ENCODE measurements at places on chromosomes 13 and 19.

DNA sequence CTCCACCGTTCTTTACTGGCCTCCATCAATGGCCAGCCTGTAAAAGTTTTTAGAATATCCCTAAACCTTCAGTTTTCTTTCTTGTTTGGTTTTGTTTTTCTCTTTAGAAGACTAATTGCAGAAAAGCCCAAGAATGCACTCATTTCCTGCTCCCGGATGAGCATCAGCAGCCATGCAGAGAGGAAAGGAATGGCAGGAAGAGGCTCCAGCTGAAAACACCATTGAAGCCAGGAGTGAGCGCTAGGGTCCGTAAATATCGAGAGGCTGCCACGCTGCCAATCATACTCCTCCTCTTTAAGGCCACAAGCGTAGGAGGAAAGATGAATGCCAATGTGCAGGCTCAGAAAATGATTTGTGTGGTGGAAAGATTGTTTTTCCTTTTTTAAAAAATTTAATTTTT is 57.4 kb upstream of the UBE2L5 start:
- DNase-seq, result no peak

DNA sequence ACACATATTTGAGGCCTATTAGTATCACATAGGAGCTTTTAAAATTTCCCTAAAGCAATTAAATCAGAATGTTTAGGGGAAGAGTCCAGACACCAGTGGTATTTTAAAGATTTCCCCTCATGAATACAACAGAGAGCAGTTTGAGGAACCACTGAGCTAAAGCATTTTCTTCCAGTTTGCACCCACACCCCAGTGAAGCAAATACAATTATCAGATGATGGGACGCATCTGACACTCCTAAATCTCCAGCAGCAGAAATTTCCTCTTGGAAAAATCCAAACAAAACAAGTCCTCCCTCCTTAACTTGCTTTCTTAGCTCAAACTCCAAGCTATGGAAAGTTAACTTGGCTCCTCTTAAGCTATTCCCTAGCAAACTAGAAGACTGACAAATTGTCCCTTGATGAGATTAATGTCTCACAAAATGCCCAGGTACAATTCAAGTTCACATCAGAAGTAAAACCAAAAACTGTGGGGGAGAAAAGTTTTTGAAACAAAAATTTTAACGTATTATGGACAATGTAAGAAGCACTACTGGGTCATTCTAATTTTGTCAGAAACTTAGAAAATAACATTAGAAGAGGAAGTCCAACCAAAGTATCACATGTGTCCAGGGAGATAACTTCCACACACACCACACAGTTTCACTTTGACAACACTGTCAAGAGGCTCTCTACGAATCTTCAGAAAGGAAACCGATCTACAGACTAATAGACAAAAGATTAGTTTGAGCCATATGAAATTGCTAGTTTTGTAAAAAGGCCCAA is 74.1 kb downstream of the ABCC4 start:
- DNase-seq, result no peak

GRCh38 chr13:65309906-65310305 is 1920.2 kb downstream of the PCDH9 start:
- DNase-seq, result no peak

- DNase-seq, result no peak
Observed at GRCh38 chr13:23945612-23946011, 48.3 kb upstream of the C1QTNF9B start.
